Stimulated activated CD4-positive, alpha-beta T cell treated with anti-CD3 and anti-CD28 coated beads, Interleukin-4, amount 100 ng/mL, for 24 hours (primary cell): ENCODE measurements at places on chromosomes 1 and 21.

DNA sequence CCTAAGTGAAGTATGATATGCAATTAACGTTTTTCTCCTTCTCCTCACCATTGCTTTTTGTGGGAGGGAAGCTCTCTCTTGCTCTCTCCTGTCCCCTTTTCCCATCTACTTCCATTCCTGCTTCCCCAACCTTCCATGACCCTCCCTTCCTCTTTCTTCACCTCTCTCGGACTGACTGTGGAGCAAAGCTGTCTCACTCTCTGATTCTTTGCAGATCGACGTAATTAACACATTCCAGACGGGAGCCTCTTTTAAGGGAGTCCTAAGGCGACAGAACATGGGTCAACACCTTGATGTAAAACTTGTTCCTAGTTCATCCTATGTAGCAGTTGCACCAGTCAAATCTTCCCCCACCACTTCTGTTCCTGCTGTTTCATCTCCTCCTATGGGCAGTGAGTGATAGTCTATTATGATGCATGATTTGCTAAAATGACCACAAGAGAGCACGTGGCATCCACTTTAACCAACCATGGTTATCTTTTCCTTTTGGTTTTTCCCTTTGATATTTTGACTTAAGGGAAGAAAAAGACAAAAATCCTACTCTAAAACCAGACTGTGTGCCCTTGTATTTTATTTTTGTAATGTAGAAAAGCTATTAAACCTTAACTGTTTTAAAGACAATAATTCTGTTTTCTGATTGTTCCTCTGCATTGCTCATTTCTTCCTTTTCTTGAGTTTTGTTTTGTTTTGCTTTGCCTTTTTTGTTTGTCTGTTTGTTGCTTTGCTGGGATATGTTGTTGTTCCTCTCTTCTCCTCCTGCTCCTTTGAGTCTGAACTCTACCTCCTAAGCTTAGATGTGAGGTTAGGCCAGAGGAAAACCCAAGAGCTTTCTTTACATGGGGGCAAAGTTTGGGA is 31.7 kb upstream of the LAX1 start:
- DNase-seq: no peak

DNA sequence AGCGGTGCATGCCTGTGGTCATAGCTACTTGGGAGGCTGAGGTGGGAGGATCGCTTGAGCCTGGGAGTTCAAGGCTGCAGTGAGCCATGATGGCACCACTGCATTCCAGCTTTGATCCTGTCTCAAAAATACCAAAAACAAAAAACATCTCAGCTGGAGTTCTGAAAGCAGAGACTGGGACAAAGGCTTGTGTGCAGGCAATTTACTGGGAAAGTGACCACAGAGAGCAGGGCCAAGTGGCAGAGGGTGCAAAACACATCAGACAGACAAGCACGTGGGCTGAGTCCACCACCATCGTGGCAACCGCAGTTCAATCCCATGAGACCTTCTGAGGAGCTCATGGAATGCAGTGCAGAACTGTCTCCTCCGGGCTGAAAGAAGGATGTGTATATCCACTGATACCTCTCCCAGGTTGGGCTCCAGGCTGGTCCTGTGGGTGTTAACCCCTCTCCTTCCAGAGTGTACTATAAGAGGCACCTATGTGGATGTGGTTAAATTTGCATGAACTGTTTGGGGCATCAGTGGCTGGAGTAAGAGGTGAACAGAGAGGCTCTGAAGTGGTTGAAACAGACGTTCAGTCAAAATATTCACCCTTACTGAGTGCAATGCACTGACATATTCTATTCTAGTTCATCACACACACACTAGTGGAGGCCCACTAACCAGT is 10.8 kb downstream of the PIGP start:
- no peak for DNase-seq

GRCh38 chr1:23910553-23911246 is 2.5 kb downstream of the CNR2 start:
- no peak for DNase-seq

- DNase-seq: no peak
These were observed 128.4 kb downstream of the TGFB2 start for GRCh38 chr1:218473522-218473921.

DNA sequence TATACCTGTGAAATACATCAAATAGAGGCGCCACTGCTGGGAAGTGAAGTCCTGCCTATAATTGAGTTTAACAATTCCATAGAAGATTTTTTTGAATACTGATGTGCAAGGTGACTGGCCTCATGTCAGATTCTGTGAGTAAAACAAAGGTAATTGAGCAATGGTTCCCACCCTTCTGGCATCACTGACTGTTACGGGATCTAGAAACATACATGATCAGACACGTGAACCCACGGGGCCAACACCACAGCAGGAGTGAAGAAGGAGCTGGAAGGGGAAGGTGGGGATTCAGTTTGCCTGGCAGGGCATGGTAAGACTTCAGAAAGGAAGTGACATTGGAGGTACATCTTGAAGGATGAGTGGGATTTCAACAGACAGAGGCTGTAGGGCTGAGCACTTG is 270.2 kb downstream of the DISC1 start:
- DNase-seq: no peak

- no peak for DNase-seq
These were observed 114.7 kb downstream of the PAPPA2 start for GRCh38 chr1:176577646-176578197.

GRCh38 chr1:205813755-205814058 is 709 bp upstream of the SLC41A1 start:
- no peak for DNase-seq

DNA sequence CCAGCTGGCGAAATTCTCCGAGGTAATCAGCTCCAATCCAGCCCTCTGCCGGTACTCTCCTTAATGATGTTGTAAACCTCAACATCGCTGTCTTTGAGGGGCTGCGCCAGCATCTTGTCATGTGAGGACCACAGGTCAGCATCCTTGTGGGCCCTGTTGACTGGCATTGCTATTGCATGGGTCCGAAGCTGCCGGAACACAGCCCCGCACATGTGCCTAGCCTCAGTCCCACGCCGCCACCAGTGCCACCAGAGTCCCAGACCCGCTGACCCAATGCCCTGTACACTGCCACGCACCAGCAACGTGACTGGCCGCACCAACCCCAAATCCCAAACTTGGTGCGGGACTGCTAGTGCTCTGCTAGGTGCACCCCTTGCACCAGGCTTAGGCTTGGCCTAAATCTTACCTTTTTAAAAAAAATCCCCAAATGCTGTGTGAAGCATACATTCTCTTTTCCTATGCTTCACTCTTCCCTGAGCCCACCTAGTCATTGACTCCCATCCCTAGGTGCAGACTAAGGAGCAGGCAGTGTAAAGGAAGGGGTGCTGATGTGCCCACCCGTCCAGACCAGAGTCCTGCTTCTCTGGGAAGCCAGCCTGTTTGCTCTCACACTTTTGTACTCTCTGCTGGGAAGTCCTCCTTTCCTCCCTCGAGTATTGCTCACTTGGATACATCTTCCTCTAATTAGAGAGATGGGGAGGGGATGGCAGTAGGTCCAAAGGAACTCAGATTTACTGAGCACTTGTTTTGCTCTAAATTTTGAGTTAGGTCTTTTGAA is 81.9 kb upstream of the ARTN start:
- DNase-seq: no peak

- no peak for DNase-seq
These were observed 53.0 kb downstream of the KANK4 start for GRCh38 chr1:62265956-62266935.

- DNase-seq: no peak
These were observed 168.7 kb upstream of the NR5A2 start for GRCh38 chr1:199858856-199859255.

DNA sequence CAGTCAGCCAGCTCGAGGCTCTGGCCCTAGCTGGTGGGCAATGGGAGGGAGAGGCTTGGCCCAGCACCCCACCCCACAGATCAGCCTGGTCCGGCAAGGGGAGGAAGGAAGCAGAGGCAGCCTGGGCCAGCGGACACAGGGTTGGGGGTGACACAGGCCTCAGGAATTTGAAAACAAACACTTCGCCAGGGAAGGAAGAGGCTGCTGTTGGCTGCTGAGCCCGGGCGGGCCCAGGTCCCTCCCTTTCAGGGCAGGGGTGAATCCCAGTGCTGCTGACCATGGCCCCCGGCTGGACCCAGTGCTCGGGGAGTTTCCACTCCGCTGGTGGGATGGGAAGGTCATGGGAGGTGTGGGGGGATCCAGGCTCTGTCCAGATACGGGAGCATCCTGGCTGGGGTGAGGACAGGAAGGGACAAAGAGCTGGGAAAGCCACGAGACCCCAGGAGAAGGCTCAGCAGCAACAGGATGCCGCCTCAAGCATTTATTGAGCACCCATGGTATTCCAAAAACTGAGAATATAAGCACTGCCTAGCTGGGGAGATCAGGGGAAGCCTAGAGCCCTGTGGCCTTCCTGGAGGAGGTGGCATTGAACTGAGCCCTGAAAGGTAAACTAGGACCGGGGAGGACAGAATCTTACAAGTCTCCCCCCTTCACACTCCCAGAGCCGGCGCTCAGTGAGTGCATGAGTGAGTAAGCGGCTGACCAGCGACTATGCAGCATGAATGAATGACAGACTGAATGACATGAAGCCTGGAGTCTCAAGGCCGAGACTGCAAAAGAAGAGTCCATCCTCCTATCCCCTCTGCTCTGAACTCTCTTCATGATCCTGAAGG is 26.2 kb upstream of the EPHA2 start:
- no peak for DNase-seq

- no peak for DNase-seq
These were observed 102.8 kb upstream of the SERTAD4 start for GRCh38 chr1:210129759-210130158.

DNA sequence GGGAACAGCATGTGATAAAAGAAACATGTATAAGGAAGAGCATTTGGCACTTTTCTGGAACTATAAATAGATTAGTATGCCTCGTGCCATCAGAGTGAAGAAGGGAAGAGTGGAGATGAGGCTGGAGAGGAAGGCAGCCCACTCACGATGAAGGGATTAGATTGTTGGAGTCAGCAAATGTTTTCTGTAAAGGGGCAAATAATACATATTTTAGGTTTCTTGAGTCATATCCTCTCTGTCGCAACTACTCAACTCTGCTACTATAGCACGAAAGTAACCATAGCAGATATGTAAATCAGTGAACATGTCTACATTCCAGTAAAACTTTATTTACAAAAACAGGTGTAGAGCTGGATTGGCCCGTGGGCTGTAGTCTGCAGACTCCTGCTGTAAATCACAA is 147.8 kb downstream of the TENT5C start:
- DNase-seq: no peak

- no peak for DNase-seq
These were observed 361.0 kb downstream of the ADGRL2 start for GRCh38 chr1:82161700-82162141.

- no peak for DNase-seq
These were observed 28.9 kb downstream of the UCHL5 start for GRCh38 chr1:193030280-193030679.

- no peak for DNase-seq
These were observed 30.2 kb downstream of the LAMB3 start for GRCh38 chr1:209621741-209622655.

DNA sequence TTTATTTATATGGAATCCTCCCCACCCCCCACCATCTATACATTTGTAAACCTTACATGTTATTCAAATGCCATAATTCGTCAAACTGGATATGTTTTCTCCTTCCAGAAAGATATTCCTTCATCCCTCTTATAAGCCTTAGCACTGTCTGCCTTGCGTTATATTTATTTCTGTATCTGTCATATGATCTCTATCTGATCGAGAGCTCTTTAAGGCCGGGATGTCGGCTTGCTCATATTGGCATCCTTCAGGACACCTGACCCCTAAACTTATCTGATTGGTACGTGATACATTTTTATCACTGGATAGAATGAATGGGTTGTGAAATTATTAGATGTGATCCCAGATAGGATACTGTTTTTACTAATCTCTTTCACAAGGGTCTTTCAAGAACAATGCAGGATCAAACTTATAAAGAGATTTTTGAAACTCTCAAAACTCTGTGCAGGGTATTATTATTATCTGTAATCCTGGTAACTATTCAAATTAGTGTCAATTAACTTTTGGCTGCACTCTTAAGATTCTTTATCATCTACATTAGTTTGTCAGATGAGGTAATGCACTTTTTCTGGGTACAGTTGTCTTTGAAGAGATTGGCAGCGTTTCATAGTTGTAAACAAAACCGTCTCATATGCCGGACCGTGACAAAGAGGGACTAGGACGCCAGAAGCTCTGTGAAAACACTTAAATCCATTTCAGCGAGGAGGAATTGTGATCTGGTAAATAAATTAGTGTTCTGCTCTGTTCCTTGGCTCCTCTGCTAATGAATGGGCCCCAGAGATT is 152.0 kb downstream of the KIF26B start:
- no peak for DNase-seq

DNA sequence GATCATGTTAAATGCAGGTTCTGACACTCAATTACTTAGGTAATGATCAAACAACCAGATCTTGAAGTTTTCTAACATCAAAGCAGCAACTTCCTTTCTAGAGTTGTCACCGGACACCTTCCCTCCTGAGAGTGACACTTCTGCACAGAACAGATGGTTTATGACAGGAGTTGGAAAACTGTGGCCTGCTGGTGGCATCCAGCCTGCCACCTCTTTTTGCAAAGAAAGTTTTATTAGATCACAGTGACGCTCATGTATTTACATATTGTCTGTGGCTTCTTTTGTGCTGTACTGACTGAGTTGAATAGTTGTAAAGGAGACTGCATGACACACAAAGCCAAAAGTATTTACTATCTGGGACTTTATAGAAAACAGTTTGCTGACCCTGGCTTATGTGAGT is 28.3 kb downstream of the DDR2 start:
- no peak for DNase-seq

GRCh38 chr1:241822846-241823245 is 25.2 kb upstream of the EXO1 start:
- no peak for DNase-seq

- peak; percentile 39 for DNase-seq
These were observed 27.7 kb upstream of the PTGFRN start for GRCh38 chr1:116881879-116882520.

GRCh38 chr1:112544751-112545150 is 36.0 kb downstream of the WNT2B start:
- DNase-seq: no peak

DNA sequence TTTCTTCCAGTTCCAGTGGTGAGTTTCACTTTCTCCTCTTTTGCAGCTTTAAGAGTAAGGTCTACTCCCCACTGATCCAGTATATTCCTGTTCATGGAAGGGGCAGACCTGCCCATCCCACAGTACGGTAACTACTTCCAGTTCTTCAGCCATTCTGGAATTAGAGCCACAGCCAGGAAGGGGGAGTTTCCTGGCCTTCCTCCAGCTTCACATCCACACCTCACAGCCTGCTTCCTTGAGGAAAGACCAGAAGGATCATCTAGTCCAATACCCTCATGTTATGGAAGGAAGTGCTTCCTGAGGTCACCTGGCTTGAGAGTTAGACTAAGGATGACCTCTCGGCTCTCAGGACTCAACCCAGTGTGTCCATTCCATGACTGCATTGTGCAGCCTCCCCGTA is 597.8 kb downstream of the KIF26B start:
- DNase-seq: no peak

- no peak for DNase-seq
These were observed 85.7 kb upstream of the CCDC190 start for GRCh38 chr1:162946701-162947100.
